Heart left ventricle (tissue), 16 donors: ENCODE measurements at places on chromosomes 12 and 14.

DNA sequence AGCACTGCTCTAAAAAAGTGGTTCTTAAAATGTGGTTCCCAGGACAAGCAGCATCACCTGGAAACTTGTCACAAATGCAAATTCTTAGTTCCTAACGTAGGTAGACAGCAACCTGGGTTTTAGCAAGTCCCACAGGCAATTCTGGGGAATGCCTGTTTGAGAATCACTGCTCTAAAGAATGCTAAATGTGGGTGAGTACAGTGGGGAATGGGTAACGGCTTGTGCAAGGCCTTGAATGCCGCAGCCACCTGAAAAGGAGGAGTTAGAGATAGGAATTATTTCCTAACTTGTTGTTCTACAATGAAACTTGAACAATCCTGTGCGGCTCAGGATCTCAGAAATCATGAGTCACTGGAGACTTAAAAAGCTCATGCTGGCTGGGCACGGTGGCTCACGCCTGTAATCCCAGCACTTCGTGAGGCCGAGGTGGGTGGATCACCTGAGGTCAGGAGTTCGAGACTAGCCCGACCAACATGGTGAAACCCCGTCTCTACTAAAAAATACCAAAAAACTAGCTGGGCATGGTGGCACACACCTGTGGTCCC, 34.9 kb downstream of the GNS start:
- no peak for DNase-seq

DNA sequence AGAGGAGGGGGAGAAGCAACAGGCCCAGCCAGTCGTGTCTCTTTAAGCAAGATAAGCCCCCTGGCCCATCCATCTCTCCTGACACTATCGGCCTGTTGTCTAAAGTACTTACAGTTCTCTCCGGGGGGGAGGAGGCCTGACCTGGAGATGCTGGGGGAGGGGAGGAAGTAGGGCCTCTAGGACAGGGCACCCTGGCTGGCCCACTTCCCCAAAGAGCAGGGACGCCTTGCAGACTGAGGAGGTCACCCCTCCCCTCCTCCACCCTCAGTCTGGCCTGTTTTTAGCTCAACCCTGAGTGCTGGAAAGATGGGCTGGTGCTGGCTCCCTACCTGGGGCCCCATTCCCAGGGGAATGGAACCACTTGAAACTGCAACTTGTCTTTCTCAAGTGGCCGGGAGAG, 70.3 kb downstream of the TBX5 start:
- no peak for DNase-seq

GRCh38 chr12:113860950-113861349, 105.2 kb downstream of the RBM19 start:
- DNase-seq = no peak

DNA sequence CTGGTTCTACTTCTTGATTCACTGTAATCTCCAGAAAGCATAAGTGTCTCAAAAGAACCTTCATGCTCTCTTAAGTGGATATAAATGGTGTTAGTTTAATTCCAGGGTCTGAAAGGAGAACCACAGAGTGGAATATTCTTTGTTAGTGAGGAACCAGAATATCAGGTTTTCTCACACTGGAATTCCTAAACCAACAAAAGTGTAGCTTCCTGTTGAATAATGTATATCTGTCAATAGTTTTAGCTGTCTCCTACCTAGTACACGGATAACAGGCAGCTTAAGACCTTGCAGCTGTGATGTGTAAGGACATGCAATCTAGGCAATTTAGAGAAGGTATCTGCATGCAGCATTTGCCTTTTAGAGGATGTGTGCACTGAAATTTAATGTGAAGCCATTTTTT, 24.0 kb downstream of the LRIG3 start:
- DNase-seq = no peak

- DNase-seq = no peak
These were observed 37.1 kb downstream of the LRRK2 start for GRCh38 chr12:40261937-40262336.

DNA sequence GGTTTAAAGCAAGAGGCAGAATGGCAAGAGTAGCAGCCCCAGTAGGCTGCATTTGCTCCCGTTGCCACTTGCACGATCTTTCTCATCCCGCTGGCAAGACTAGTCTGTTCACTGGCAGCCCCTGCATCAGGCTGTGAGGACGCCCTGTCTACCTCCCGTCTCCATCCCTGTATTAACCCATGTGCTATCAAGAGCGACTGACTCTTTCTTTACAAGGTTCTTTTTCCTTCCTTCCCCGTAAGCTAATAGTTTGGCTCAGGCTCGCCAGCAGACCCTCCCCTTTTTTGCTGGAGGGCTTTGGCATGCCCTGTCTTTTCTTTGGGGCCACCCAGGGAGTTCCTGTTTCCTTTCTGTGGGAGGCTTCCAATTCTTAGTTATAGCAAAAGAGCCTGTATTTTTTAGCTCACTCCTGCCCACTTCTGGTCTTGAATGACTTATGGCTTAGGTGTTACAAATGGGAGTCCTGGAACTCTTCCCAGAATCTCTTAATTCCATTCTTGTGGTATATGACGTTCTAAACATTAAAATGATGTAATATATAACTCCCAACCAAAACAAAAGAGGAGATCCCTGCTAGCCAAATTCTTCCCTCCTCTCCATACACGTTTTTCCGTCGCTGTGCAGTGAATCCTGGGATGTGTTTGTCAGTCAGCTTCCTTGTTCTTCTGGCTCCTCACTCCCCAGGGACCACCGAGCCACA, 149.0 kb downstream of the PRKCH start:
- DNase-seq = no peak

GRCh38 chr14:99410019-99410418, 70.6 kb downstream of the SETD3 start:
- DNase-seq = no peak

DNA sequence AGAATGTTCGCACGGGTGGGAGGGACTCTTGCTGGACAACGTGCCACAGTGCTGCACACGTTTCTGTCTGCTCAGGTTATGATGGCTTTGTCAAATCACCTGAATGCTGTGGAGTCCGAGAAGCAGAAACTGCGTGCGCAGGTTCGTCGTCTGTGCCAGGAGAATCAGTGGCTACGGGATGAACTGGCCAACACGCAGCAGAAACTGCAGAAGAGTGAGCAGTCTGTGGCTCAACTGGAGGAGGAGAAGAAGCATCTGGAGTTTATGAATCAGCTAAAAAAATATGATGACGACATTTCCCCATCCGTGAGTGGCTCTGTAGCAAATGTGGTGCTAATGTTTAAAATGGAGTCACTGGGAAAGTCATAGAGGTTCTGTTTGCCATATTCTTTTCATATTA, 28.5 kb downstream of the KLC1 start:
- no peak for DNase-seq

- no peak for DNase-seq
These were observed 1.8 kb upstream of the ANO6 start for GRCh38 chr12:45214071-45214470.

DNA sequence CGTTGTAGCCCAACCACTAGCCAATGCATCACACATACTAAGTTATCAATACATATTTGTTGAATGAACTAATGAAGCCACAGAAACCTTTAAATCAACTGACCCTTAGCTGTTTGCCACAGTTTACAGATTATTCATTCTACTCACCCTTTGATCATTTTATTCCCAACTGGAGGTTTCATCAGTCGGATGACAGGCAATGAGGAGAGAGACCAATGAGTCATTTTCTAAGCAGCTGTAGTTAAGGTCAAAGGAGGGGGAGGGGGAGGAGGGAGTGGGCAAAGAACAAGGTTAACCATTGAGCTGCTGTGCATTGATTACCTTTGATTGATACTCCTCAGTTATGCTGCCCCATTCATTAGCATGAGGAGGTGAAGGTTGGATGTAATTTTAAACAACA, 469.5 kb downstream of the VRK1 start:
- no peak for DNase-seq

DNA sequence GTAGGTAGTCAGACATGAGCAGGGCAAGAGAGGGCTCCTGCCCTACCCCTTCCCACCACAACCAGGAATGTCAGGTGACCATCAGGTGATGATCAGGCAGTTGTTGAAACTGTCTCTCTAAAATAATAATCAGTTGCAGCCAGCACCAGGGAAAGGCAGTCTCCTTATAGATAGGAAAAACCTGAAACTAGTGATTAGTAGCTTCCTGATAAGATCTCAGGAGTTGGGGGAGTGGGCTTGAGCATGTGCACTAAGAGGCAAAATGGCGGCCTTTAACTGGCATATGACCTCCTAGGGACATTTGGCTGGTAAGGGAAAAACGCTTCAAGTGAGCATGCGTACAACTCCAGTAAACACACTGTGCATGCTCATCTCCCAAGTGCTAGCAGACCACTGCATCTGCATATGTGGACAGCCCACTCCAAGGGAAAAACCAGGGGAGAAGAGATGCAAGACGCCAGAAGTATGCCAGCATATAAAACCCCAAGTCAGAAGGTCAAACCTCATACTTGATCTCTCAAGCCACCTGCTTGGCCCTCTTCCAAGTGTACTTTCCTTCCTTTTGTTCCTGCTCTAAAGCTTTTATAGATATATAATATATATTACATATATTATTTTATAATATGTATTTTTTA, 37.1 kb downstream of the TGFB3 start:
- no peak for DNase-seq

- peak; percentile 78 for DNase-seq
These were observed 8.8 kb upstream of the SP7 start for GRCh38 chr12:53344824-53345485.

- no peak for DNase-seq
These were observed at the start of gene IL23A for GRCh38 chr12:56338308-56339157. Gene IL23A, plus strand, starts transcription at chr12:56338884. Its CDS starts 161 bp downstream, at chr12:56339045.

DNA sequence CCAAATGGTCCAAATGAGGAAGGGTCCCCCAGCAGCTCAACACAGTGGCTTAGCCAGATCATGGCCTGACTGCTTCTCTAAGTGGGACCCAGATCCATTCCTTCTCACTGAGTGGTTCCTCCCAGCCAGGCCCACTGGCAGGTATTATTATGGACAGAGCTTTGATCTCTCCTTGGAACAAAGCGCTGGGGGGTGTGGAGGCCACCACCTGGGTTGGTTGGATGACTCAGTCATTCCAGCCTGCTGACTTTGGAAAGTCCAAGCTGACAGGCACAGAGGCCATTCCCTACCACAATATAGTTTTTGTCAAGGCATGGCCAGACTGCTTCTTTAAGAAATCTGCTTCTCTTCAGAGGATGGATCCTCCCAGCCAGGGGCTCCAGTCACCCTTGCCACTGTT, 341.1 kb downstream of the BTG1 start:
- DNase-seq = no peak

DNA sequence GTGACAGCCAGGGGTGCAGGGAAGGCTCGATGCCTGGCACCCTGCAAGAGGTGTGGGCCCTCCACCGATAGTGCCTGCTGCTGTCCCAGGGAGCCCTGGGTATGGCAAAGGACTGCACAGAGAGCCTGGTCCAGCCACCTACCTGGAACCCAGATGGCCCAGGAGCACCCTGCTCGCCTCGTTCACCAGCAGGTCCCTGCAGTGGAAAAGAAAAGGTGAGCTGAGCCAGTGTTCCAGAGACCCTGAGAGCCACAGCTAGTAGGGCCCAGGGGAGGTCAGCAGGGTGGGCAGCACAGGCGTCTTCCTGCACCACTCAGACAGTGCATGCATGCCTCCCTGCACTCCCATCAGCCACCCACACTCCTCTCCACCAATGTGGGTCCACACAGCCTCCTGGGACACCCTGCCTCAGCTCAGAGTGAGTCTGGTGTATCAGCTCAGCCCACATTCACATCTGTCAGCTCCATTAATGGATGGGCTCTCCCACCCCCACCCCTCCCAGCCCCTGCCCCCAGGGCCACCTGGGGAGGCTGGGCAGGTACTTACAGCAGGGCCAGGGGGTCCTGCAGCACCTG, 20.2 kb downstream of the TMEM106C start:
- DNase-seq = no peak

DNA sequence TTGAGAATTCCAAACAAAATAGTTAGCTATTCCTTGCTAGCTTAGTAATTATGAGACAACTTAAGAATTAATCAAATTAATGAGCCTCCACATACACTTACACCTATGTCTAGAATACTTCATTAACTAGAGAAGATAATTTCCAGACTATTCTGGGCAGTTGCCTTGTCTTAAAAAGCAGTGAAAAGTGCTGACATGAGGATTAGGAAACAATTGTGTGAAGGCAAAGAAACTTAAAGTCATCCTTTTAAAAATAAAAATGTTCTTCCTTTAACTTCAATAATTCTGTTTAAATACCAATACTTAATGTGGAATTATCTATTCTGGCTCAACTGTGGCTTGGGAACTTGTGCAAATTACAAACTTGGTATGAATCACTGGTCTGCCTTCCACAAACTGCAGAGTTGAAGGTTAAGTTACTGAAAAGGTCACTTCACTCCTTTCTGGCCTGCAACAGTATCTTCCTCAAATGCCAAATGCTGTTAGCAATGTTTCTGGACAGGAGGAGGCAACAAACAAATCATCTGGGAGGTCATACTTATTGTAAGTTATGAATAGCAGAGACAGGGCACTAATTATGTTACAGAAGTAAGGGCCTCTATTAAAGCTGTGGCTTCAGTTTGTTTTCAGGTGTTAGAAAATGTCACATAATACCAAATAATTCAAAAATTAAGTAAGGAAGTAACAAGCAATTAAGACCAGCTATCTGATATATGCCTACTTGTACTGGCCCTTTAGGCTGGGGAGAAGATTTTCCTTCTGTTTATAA, 19.2 kb downstream of the PPTC7 start:
- no peak for DNase-seq

DNA sequence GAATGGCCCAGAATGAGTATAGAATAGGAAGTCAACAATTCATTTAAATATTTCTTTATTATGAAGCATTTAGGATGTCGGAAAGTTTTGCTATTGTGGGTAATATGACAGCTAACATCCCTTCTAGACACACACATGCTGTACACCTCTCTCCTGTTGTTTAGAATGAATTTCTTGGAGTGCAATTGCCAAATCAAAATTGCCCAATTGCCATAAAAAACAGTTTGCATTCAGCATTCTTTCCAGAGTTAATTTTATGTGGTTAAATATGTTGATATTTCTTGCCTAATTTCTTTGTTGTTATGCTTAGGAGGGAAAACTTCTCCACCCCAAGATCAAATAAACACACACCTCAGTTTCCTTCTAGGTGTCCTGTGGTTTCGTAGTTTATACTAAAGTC, 16.9 kb upstream of the SMCO2 start:
- no peak for DNase-seq

DNA sequence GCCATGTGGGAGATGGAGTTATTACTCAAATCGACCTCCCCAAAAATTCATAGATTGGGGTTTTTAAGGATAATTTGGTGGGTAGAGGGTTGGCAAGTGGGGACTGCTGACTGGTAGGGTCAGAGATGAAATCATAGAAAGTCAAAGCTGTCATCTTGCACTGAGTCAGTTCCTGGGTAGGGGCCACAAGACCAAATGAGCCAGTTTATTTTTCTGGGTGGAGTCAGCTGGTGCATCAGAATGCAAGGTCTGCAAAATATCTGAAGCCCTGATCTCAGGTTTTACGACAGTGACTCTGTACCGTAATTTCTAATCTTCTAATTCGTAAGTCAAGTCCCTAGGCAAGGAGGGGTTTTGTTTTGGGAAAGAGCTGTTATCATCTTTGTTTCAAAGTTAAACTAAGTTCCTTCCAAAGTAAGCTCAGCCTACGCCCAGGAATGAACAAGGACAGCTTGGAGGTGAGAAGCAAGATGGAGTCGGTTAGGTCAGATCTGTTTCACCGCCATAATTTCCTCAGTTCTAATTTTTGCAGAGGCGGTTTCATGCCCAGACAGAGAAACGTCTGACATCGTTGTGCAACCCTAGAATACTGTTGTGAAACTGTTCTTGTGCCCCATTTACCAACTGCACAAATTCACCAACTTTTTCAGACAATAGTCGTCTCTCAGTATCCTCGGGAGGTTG, 104.5 kb upstream of the SFSWAP start:
- DNase-seq = no peak

GRCh38 chr12:122382919-122383350, 39.5 kb downstream of the CLIP1 start:
- DNase-seq = no peak
